ENCODE measurements at places on chromosomes 11 and 22.

GRCh38 chr22:25100948-25101347, 98.7 kb upstream of the CRYBB3 start:
- no peak for DNase-seq

GRCh38 chr11:921921-922678, 3.6 kb upstream of the AP2A2 start:
- DNase-seq = no peak

GRCh38 chr11:6468712-6469495, 4.8 kb downstream of the TRIM3 start:
- peak; percentile 34 for DNase-seq

DNA sequence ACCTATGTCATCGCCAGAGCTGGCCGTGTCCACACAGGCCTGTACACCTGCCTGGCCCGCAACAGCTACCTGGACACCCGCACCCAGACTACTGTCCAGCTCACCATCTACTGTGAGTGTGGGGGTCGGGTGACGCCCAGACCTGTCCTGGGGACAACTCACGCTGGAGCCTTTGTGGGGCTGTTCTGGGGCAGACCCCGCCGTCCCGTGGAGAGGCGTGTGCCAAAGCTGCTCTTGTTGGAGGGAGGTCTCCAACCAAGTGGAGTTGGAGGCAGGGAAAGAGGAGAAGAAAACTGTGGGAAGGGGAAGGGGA, 4.3 kb downstream of the VSIG10L2 start:
- DNase-seq = no peak

- peak; percentile 86 for DNase-seq
These were observed 112.8 kb downstream of the WNT7B start for GRCh38 chr22:45863981-45864751.

DNA sequence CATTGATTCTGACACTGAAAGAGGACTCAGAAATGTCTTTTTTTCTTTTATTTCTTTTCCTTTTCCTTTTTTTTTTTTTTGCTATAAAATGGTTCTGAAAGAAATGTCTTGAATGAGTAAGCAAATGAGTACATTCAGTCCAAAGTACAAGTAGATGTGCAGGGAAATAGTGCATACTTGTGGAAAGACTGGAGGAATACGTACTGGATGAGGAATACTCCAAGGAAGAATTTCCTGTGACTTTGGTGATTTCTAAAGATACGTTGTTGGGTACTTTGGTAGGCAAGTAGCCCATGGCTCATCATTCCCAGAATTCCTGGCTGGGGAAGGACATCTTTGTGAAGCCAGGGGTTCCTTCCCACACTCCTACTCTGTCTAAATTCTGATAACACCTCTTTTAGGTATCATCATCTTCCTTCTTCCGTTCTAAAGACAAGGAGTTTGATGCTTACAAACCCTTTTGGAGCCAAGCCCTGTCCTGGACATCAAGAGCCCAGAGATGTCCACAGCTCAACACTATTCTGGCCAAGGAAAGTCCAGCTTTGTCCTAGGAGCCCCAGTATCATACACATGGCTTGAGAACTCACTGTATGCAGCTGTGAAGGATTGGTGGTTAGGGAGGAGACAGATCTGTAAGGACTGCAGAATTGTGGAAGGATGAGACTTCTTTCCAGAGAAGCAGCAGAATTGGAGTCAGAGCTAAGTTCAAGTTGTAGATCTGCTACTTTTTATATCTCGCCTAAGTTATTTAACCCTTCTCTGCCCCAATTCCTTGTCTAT, 4.8 kb upstream of the NUP98 start:
- DNase-seq = no peak

- no peak for DNase-seq
These were observed 55.2 kb downstream of the PICALM start for GRCh38 chr11:86013713-86014112.

DNA sequence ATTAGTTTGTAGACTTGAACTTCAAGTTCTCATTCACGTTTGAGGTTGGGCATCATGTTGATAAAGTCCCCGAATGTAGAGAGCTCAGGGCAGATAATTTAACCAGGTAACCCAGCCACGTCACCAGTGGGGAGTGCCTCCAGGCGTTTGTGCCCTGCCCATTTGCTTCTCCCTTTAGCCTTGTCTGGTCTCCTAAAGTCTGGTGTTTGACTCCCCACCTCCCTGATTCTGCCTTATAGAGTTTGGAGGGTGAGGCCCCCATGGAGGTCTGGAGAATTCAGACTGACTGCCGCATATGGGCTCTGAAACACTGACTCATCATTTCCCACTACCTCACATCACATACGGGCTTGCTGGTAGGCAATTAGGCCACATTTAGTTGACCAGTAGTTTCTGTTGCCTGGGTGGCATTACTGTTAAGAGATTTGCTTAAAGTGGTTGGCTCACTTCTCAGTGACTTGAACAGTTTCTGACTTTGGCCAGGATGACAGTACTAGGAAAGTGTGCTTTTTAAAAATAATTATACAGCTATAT, 99.3 kb upstream of the GAL start:
- no peak for DNase-seq

DNA sequence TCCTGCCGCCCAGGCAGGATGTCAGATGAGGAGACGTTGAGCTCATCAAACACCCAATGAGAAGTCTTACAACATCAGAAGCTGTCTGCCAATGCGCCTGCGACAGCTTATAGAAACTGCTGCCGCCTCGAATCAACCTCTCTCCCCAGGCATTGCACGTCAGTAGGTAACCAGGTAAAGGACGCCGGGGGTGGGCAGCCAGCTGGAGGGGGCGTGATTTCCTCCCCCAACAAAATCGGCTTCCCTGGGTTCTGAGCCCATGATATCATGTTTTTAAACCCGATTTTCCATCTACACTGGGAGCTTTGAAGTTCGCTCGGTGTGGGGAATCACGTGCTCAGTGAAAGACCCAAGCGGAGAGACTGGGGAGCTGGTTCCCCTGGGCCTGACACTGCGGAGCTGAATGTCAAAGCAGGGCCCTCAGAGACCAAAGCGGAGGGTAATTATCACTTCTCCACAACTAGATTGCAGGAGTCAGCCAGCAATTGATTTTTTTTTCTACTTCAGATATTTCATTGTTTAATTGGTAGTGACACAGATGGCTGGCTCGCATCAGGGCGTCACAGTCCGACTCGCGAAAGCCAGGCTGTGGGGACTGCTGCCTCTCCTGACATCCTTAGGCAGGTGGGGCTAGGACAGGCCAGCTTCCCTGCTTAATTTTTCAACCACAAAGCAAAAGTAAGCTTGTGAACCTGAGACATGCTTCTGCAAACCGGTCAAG, 15.4 kb downstream of the FAM83F start:
- DNase-seq = peak; percentile 25

- DNase-seq = peak; percentile 50
These were observed 22.8 kb downstream of the ARRB1 start for GRCh38 chr11:75328426-75329277.

GRCh38 chr11:60854847-60855725, 664 bp downstream of the PTGDR2 start:
- DNase-seq = no peak

GRCh38 chr11:58318532-58318931, 40.3 kb downstream of the OR5B17 start:
- no peak for DNase-seq

GRCh38 chr11:114083391-114084252, 24.1 kb downstream of the ZBTB16 start:
- no peak for DNase-seq

GRCh38 chr11:102957953-102958352, 2.4 kb upstream of the MMP13 start:
- no peak for DNase-seq

- peak; percentile 71 for DNase-seq
These were observed 1.0 kb downstream of the VWCE start for GRCh38 chr11:61293867-61294716.

DNA sequence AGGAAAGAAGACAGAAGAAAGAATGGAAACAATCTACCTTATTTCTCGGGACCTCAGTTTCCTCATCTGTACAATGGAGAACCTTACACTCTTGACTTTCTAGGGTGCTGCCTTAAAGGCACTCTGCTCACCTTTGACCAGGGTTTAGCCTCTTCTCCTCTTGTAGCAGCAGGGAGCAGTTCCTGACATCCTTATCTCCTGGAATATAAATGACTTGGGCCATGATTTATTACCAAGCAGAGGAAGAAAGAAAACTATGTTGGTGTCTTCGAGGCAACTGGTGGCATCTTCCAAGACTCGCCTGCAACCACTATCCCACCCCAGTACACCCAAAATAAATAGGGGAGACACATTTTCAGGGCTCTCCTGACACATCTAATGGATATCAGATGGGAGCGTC, 314.2 kb downstream of the BUD13 start:
- DNase-seq = no peak

- DNase-seq = no peak
These were observed 15.9 kb upstream of the MMP7 start for GRCh38 chr11:102546427-102546826.

GRCh38 chr11:79467761-79468160, 26.9 kb upstream of the TENM4 start:
- DNase-seq = no peak

GRCh38 chr22:49838771-49839717, 11.4 kb upstream of the BRD1 start:
- DNase-seq = peak; percentile 84

DNA sequence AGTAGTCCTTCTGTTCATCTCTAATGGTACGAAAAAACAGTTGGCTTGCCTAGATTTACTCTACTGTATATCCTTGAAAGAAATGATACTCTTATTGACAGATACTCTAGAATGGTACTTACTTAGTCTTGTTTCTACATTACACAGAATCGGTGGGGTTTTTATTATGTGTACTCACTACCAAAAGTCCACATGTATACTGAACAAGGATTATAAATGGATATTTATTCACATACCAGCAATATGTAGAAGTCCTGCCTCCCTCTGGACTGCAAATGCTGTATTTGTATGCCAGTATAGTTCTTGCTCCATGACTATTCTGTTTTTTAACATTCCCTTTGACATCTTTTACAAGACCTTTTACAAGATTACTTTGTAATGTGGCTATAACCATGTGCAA, 13.9 kb downstream of the PCF11 start:
- DNase-seq = no peak

- no peak for DNase-seq
These were observed 53.8 kb upstream of the DRD2 start for GRCh38 chr11:113528982-113529381.

GRCh38 chr22:25375683-25376082, 156.2 kb downstream of the CRYBB2 start:
- no peak for DNase-seq

DNA sequence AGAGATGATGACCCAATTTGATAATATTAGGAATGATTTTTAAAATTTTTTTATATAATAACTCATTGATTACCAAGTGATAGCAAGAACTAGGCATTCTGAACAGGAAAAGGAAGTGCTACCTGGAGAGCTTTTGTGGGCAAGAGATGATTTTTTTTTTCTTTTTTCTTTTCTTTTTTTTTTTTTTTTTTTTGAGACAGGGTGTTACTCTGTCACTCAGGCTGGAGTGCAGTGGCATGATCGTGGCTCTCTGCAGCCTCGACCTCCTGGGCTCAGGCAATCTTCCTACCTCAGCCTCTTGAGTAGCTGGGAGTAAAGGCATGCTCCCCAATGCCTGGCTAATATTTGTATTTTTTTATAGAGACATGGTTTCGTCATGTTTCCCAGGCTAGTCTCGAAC, 40.4 kb downstream of the TNRC6B start:
- no peak for DNase-seq

DNA sequence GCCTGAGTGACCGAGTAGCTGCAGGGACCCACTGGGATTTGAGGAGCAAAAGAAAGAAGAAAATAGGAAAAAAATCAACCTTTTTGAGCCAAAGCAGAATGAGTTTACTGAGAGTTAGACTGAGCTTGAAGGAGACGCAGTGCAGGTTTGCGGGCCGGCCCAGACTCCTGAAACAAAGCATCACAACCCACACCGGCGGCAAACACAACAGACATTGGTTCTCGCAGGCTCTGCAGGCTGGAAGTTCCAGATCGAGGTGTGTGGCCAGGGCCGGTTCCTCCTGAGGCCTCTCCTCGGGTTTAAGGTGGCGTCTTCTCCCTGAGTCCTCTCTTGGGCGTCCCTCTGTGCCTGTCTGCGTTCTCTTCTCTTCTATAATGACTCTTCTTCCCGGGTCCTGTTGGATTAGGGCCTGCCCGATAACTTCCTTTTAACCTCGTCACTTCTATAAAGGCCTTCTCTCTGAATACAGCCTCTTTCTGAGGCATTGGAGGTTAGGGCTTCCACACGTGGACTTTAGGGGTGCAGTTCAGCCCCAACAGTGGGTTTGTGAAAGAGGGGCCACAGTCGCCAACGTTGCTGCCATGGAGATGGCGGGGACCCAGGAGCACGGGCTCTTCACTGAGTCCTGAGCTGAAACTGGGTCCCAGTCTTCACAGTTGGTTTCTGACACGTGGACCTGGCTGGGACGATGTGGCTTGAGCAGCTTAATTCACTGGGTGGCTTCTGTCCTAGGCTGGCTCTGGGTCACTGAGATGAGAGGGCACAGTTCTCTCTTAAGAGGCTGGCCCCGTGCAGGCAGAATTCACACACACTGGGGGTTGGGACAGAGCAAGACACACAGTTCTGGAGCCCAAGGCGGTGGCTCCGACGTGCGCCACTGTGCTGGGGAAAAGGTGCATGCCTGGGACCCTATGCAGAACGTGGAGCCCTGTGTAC, 1047.7 kb downstream of the BRD1 start:
- no peak for DNase-seq

- DNase-seq = no peak
These were observed 11.7 kb downstream of the SEC14L2 start for GRCh38 chr22:30408388-30409102.

DNA sequence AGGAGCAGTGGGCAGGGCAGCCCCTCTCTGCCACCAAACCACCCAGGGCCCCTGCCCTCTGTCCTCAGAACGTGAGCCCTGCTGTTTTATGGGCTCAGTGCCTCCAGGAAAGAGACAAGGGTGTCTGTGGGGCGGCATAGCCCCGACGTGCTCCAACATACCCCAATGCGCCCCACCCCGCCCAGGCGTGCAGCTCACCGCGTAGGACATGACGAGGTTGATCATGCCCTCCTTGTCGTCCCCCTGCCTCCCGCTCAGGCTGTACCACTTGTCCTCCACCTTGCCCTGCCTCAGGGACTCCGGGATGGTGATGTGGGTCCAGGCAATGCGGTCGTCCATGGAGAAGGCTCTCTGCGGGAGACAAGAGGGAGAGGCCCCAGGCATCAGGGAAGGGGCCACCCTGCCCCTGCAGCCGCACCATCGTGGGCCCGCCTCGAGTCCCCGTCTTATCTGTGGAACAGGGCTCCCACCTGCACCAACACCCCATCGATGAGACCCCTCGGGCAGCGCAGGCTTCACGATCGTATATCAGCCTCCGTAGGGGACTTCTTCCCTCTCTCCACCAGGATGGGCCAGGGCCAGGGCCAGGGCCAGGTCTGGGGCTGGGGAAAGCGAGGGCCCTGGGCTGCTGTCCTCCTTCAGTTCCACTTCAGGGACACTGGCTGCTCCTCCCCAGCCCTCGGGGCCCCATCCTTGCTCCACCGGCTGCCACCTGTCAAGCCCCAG, 20.8 kb downstream of the TOLLIP start:
- DNase-seq = no peak
